MV-4-11 (cell line): ENCODE measurements at places on chromosomes 7 and 10.

- DNase-seq: no peak
Observed at GRCh38 chr10:84634636-84635035, 306.2 kb downstream of the CCSER2 start.

DNA sequence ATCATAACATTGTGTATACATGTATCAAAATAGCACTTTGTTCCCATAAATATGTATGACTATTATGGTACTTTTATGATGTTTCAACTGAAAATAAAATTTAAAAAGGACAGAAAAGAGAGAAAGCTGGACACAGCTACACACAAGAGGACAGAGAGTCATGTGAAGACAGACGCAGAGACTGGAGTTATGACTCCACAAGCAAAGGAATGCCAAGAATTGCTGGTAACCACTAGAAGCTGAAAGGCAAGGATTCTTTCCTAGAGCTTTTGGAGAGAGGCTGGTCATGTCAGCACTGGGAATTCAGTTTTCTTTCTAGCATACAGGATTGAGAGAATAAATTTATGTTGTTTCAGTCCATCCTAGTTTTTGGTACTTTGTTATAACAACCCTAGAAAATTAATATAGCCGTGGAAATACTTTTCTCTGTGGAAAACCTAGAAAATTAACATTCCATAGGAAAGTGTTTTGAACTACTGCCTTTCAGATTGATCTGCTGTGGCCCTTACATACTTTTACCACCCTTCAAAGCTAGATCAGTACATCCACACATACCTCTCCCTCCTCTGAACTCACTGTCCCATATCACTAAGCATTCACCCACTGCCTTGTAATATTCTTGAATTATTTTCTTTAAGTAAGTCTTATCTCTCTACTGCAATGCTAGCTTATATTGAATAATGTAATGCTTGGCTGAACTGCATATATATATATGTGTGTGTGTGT lies 575.3 kb downstream of the IPMK start:
- no peak for DNase-seq

- no peak for DNase-seq
Observed at GRCh38 chr7:125184801-125185200, 255.2 kb upstream of the POT1 start.

DNA sequence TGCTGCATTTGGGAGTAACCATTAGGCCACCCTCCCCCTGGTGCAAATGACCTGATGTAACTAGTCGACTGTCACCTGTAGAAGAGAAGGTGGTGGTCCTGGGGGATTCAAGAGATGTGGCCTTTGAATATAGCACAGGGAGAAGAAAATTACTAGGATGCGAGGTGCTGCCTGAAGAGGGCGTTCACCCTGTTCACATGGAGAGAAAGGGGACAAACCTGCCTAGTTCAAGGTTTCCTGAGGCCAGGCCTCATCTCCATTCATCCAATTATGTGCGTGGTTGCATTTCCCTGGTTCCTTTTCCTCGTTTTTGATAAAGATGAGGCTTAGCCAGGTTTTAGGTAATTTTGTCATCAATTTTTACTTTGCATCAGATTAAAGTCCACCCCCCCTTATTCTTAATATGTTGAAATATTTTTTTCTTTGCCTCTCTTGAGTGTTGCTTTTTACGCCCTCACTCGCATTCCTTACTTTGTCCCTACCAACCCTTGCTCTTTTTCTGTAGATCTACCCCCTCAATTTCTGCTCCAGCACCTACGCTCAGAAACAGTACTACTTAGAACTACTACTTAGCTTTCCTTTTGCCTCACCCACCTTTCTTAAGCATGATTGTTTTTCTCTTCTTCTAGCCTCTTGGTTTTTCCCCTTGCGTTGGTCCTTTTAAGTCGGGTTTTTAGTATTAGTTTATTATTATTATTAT lies 13.7 kb downstream of the CLCN1 start:
- no peak for DNase-seq

DNA sequence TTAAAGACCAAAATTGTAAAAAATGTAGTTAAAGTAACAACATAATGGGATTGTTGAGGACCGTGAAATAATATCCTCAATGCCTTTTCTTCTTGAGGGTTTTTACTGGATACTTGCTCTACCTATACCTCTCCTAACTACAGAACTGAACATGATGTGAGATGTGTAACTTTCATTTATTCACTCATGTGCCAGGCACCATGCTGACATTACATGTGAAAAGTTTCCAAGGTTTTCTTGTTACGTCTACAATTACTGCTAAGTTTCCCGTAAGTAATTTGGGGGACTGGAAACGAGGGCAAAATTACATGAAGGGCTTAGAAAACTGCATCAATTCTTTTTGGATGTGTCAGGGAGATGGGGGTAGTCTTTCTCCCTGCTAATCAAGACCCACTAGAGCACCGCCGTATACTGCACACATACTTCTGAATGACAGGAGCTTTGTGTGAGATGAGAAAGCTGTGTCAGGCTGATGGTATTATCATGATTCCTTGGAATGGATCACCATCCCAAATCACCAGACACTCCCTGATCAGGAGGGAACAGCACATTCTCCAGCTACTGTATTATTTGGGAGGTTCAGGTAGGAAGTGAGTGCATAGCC lies 41.8 kb downstream of the PTPRZ1 start:
- DNase-seq: no peak

DNA sequence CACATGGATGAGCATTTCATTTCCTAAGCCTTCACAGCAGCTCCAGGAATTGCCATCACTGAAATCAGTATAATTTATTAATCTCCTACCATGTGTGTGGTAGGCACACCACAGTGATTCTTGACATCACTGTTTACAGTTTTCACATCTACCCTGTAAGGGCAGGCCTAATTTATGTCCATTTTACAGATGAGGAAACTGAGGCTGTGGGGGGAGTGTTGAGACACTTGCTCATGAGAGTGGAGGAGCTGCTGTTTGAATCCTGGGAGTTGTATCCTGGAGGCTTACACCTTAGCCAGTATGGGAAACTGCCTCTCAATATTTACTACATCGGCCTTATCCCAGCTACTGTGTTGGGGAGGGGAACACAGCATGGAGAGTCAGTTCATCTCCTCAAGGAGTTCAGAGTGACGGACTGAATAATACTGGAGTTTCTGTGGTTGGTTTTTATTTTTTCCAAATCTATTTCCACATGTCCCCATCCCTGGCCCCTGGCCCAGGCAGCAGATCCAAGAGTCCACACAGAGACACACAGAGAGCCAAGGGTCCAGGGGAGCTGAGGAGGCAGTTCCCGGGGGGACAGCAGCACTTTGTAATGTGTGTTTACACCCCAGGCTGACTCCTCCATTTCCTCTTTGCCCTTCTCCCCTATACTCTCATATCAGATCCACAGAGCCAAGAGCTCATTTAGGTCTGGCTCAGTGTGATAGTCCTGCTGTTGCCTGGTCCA lies 13.2 kb downstream of the UBTD1 start:
- no peak for DNase-seq

GRCh38 chr7:18684916-18685315 lies 189.4 kb downstream of the HDAC9 start:
- DNase-seq: peak; percentile 46

GRCh38 chr10:49560526-49560925 lies 21.6 kb upstream of the ERCC6 start:
- no peak for DNase-seq

GRCh38 chr10:57830877-57831560 lies 436.7 kb downstream of the IPMK start:
- DNase-seq: no peak

- no peak for DNase-seq
Observed at GRCh38 chr10:112649006-112649821, 202.2 kb downstream of the VTI1A start.

- DNase-seq: no peak
Observed at GRCh38 chr10:84370283-84370682, 41.9 kb downstream of the CCSER2 start.

GRCh38 chr10:132663666-132664365 lies 122.1 kb downstream of the NKX6-2 start:
- no peak for DNase-seq

GRCh38 chr10:116850058-116850611 lies 836 bp downstream of the ENO4 start:
- no peak for DNase-seq

DNA sequence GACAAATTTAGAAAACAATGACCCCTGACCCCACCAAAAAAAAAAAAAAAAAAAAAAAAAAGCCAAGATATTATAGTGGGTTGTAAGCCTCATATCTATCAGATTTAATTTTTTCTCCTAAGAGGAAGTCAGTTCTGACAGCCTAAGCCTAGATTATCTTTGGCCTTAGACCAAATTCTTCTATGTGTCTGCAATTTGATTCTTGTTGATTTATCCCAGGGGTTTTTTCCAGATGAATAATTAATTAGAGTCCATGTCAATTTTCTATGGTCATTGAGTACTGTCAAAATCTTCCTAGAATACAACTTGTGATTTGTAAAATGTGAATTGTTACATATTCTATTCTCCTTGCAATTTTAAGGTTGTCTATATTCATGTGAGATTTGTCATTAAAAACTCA lies 151.6 kb upstream of the CACNA2D1 start:
- no peak for DNase-seq

DNA sequence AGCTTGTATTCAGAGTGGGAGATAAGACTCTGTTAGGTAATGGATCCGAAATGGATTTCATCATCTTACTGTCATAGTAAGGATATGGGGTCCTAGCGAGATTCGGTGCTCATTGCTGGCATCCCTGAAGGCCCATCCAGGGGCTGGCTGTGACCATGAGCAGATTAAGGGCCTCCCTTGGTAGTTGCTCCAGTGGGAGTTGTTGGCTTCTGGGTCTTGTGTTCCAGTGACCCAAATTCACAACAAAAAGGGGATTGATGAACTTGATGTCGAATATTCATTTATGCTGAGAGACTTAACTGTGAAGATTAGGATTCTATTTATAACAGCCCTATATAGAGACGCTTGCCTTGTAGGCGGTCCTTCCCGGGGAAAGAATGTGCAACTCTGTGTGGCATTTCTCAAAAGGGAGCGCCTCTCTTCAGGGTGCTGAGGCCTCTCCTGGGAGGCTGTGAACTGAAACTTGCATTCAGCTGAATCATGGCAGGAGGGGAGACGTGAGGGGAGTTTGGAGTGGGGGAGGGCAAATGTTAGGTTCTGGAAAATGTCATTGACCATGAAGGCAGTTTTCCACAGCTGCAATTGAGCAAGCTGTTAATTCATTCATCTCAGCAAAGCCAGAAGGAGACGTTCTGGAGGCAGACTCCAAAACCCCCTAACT lies 233.1 kb upstream of the FZD8 start:
- DNase-seq: no peak

- DNase-seq: no peak
Observed at GRCh38 chr10:78645975-78646374, 422.8 kb upstream of the ZMIZ1 start.

GRCh38 chr10:32225976-32226375 lies 121.0 kb downstream of the EPC1 start:
- no peak for DNase-seq

GRCh38 chr7:6305330-6305729 lies 32.9 kb upstream of the CYTH3 start:
- DNase-seq: no peak

DNA sequence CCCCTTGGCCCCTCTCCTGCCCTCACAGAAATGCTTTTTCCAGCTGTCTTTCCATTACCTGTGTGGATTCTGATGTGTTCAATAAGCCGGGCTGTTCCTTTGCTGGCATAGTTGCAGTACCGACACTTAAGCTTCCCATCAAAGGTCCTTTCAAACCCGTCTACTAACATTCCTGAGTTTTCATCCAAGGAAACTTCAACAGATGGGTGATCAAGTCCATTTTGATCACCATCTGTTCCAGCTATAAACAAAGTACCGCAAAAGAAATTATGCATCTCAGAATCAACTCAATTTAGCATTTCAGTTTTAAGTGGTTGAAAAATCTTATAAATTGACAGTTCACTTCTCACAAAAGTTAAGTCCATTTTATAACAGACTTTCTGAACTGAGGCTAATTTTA lies 12.7 kb downstream of the IKZF5 start:
- DNase-seq: no peak

DNA sequence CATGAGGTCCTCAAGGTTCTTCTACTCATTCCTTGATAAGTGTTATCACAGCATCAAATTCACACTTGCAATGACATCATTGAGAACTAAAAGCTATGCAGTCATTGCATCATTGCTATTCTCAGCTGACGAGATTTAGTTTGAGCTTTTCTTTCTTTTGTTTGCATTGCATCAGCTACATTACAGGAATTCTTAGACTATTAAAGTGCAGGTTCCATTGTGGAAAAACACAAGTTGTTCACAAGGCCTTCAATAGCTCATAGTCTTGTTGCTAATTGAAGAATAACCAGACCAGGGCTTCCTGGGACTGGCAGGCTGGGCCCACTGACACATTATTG lies 139.3 kb downstream of the CXCL12 start:
- no peak for DNase-seq

DNA sequence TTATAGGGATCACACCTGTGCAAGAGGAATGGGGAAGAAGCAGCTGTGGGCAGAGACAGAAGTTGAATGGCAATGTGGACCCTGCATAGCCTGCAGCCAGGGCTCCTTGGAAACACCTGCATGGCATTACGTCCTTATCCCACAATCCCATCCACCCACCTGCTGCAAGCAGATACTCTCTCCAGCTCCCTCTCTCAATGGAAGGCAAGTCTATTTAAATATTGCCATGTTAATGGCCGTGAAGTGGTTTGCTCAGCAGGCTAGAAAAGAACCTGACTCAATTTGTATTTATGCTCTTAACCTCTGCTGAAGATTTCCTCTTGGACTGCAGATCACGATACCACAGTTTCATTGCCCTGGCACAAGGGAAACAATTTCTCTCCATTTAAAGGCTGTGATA lies 417.0 kb downstream of the TYW1 start:
- no peak for DNase-seq

DNA sequence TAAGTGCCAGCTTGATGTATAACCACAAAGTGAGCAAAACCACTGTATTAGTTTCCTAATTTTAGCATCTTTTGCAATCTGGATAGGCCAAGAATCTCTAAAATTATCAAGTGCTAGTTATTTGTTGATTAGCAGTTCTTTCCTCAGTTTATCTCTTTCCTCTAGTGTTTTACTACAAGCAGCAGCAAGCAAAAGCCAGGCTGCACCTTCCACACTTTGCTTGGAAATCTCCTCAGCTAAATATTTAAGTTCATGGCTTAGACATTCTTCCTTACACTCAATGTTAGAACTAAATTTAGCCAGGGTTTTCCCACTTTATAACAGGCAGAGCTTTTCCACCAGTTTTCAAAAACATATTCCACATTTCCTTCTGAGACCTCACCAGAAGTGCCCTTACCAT lies 85.7 kb upstream of the BMPER start:
- no peak for DNase-seq
